Substantia nigra (tissue), 51 donors: ENCODE measurements at places on chromosomes 1 and 21.
A peak's percentile ranks its signal among the peaks of the same experiment; 100 is the strongest.

GRCh38 chr1:150777544-150777943 lies 12.0 kb upstream of the CTSS start:
- no peak for DNase-seq

DNA sequence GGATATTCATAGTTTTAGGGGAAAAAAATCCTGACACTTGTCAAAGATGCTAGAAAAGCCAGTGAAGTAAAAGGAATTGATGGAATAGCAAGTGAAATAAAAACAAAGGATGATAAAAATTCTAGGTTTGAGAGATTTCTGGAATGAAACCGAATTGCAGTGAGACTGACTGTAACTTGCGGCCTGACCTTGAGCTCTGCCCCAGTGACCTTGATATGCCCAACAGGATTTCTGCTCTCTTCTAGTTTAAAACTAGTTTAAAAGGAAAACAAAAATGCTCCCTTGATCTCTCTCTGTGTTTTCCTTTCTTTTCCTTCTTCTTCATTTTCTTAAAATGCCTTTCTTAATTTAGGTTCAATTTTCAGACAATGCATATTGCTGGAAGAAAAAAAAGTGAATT lies 54.9 kb upstream of the IFI44L start:
- no peak for DNase-seq

DNA sequence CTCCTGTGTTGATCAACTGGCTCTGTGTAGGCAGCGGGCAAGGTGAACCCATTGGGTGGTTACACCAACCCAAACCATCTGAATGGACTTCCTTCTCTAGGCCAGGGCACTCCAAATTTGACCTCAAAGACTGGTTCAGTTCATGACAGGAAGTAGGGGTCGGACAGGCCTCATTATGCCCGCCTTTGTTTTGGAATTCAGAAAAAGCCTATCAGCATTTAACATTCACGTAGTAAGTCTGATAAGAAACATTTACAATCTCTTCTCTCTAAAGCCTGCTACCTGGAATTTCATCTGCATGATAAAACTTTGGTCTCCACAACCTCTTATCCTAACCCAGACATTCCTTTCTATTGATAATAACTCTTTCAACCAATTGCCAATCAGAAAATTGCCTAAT lies 97.1 kb upstream of the ETV3 start:
- no peak for DNase-seq

DNA sequence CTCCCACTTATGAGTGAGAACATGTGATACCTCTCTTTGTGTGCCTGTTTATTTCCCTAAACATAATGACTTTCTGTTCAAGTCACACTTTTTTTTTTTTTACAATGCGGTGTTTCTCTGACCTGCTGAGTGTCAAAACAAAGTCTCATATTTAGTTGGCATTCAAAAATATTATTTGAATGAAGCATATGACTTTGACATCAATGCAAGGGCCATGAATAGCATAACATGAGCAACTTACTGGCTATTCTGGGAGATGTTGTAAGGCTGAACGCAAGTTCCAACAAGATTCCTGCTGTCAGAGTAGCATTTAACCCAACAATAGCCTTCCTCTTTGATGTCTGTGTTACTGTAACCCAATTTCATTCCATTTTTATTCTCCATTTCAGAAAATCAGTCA lies 2.0 kb upstream of the KRTAP19-1 start:
- DNase-seq, result no peak

- no peak for DNase-seq
Observed at GRCh38 chr1:193657552-193657951, 471.1 kb upstream of the B3GALT2 start.

DNA sequence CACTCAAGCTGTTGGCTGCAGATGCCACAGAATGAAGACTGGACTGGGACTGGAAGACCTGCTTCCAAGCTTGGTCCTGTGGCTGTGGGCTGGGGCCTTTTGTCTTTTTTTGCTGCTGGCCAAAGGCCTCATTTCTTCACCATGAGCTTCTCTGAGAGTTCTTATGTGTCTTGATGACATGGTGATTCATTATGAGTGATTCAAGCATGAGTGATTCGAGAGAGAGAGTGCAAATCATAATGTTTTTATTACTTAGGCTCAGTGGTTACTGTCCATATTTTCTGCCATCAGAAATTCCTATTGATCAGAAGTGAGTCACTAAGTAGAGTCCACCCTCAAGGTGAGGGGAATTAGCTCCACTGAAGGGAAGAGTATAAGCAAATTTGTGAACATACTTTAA lies 94.0 kb downstream of the PCP4 start:
- no peak for DNase-seq

GRCh38 chr1:117633936-117634335 lies 28.1 kb downstream of the TENT5C start:
- no peak for DNase-seq

DNA sequence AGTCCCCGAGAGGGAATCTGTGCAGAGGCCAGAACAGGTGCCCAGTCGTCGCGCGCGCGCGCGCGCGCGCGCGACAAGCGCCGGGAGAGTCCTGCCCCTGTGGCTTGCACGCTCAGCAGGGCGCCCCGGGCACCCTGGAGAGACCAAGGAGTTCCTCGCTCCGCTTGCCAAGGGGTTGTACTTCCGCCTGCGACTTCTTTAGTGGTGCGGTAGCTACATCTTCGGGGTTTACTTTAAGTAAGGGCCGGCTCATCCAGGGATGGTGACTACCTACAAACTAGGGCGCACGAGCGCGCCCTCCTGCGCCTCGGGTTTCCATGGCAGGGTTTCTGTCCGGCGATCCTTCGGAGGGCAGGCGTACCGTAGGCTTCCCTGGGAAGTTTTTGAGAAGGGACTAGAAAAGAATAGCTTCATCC lies 1.4 kb downstream of the LHX4 start:
- DNase-seq, result peak; percentile 44

DNA sequence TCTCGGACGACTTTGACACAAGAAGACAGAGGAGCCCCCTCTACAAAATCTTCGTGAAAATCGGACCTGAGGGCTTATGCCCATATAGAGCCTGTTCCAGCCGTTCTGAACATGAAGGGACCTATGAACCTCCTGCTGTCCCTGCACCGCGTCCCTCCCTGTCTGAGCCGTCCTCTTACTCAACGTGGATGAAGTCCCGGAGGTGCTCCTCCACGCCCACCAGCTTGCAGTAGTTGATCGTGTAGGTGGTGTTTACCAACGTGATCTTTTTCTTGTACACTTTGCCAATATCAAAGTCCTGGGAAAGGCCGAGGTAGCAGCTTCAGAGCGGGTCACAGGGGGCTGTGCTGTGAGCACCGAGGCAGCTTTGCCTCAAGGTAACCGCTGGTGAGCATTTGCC lies 40.0 kb downstream of the CFAP74 start:
- DNase-seq, result no peak

DNA sequence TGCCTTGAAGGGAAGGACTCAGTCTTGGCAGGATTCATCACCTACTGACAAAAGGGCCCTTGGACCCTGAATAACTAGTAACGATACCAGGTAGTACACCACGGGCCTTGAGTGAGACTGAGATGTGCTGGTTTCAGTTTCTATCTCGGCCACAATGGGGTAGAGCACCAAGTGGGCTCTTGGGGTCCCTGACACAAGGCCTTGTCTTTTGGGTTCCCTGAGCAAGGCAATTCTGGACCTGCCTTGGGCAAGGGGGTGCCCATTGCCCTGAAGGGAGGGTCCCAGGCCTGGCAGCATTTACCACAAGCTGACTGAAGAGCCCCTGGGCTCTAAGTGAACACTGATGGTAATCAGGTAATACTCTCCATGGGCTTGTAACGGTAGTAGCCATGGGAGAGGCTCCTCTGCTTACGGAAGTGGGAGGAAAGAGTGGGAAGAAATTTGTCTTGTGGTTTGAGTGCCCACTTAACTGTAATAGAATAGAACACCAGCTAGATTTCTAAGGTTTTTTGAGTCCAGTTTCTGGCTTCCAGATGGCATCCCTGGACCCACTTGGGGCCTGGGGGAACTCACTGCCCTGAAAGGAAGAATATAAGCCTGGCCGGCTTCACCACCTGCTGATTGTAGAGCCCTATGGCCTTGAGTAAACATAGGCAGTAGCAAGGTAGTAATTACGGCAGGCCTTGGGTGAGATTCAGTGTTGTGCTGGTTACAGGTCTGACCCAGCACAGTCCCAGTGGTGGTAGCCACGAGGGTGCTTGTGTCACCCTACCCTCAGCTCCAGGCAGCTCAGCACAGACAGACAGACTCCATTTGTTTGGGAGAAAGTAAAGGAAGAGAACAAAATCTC lies 58.5 kb downstream of the WDR4 start:
- DNase-seq, result no peak

DNA sequence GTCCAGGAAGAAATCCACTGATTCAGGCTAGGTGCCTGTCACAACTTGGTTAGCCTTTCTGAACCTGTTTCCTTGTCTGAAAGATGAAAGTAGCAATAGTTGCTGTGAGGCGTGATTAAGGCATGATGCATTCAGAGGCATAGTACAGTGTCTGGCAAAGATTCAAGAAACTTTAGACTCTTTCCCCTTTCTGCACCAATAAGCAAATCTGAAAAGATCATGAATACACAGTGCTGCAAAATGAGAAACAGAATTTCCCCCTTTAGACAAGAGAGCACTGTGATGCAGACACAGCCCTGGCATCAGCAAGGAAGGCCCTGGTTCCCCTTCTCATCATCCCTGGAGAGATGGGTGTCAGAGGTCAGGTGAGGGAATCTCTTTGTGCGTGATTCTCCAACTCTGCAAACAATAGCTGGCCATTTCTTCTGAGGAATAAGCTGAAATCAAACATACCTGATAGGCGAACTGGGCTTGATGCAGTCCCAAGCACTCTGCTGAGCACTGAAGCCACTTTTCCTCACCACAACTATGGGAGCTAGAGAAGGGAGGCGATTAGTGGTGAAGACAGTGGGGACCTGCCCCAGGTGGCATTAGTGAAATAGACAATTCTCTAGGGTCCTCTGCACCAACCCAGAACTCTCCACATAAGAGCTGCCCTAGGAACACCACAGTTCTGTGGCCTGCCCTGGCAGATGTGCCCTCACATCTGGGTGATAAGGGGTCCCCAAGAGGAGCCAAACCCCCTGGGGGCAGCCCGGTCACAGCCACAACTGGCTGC lies 41.7 kb downstream of the ITPKB start:
- no peak for DNase-seq

- DNase-seq, result no peak
Observed at GRCh38 chr1:13622446-13622845, 38.8 kb downstream of the PDPN start.

DNA sequence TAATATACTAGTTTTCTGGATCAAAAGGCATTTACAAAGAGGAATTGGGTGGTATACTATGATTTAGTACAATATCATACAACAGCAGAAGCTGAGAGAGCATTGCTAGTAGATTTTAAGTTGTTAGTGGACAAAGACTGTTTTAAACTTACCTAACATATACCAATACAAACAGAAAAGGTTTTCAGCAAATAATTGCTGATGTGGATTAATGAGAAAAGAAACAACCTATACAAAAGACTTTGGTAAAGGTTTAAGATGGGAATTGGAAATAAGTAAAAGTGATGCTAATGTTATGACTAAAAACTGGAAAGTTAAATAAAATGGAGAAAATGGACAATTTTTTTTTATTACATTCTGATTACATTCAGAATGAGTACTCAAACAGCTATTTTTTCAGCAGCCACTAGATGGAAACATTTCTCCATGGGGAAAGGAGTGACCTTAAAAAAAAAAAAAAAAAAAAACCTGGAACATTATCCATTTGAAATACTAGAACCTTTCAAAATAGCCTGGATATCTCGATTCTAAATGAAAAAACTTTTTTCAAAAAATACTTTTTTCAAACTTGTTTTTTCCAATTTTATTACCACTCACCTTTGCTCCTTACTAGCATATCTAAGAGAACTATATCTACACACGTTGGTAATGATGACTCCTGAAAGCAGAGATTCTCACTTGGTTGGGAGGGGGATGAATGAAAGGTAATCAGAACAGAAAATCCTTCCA lies 55.4 kb downstream of the EPRS1 start:
- DNase-seq, result no peak

GRCh38 chr1:242556276-242556675 lies 31.8 kb upstream of the PLD5 start:
- DNase-seq, result no peak

DNA sequence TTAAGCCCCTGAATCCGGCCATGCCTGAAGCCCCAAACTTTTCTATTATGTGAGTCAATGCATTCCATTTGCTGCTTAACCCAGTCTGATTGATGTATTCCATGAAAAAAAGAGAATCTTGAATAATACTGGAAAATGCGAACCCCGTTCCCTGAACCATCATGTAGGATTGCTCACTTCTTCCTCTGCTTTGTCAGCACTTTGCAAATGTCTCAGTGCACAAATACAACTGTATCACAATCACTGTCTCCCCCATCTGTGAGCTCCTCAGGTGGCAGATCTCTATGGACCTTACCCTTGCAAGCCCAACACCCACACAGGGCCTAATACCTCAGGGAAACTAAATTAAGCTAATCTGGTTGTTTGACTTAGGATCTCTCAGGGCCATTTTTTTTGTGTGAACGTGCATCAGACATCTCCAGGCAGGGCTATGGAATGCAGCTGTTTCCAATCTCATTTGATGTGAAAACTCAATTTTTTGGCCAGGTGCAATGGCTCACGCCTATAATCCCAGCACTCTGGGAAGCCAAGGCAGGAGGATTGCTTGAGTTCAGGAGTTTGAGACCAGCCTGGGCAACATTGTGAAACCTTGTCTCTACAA lies 2.1 kb upstream of the RCAN3 start:
- DNase-seq, result no peak

- DNase-seq, result no peak
Observed at GRCh38 chr1:50644447-50645105, 221.3 kb upstream of the DMRTA2 start.

DNA sequence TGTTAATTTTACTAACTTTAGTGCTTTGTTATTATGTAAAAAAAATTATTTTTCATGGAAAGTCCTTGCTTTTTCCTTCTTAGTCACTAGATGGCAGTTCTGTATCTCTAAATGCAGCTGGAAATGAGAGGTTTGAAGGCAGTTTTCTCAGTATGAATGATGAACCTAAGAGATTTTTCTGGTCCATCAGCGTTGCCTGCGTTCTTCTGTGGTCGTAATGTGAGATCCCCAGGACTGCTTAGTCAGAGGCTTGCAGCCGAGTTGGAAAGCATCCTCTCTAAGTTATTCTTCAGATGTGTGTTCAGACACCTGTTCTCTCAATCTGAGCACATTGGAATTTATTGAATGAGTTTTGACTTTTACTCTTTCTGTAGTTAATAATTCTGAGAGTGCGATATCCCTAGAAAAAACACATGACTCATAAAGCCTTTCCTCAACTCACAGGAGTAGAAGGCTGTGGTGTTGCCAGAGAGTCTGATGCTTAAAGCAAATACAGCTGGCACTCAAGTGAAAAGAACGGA lies 99.3 kb downstream of the FMN2 start:
- DNase-seq, result no peak
